AG08395 (cell line): ENCODE measurements at places on chromosomes 12 and 14.

- DNase-seq = no peak
Measured at GRCh38 chr12:56998981-56999380, 7.4 kb downstream of the ZBTB39 start.

GRCh38 chr12:88510843-88511242 lies 69.4 kb downstream of the KITLG start:
- no peak for DNase-seq

GRCh38 chr12:52087961-52088820 lies 8.7 kb downstream of the SMIM41 start:
- DNase-seq = peak; percentile 1

DNA sequence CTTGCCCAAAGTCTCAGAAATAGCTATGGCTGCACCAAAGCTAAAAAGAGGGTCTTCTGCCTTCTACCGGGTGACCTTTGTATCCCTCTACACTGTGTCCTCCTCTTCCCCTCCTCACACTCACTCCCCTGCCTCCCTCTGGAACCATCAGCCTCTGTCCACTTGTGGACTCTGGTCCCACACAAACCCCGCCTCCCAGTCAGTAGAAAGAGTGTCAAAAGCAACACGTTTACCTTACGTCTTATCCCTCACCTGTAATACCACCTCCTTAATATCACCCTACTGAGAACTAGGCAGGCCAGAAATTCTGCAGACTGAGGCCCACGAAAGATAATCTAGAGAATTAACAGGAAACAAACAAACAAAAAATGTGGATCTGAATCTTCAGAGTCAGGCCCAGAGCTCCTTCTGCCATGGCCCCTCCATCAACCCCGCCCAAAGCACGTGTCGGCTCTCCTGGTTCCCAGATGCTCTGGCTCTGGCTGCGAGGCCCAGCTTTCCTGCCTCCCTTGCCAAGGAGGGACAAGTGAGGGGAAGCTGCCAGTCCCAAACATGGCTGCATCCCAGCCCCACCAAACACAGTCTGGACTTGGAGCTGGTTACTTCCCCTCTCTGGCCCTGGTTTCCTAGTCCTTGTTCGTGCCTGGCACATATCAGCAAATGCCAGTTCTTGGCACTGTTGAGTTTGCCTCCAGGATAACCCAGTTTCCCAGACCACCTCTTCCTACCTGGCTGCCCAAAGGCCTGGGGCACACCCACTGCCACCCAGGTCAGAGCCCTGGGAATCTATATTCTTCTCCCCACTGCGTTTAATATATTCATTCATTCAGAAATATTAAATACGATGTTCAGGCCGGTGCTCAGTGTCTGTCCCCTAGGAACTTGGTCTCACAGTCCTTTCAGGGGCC lies 2.7 kb downstream of the ACTN1 start:
- DNase-seq = peak; percentile 50

- DNase-seq = no peak
Measured at GRCh38 chr12:88175544-88175943, 33.4 kb downstream of the TMTC3 start.

DNA sequence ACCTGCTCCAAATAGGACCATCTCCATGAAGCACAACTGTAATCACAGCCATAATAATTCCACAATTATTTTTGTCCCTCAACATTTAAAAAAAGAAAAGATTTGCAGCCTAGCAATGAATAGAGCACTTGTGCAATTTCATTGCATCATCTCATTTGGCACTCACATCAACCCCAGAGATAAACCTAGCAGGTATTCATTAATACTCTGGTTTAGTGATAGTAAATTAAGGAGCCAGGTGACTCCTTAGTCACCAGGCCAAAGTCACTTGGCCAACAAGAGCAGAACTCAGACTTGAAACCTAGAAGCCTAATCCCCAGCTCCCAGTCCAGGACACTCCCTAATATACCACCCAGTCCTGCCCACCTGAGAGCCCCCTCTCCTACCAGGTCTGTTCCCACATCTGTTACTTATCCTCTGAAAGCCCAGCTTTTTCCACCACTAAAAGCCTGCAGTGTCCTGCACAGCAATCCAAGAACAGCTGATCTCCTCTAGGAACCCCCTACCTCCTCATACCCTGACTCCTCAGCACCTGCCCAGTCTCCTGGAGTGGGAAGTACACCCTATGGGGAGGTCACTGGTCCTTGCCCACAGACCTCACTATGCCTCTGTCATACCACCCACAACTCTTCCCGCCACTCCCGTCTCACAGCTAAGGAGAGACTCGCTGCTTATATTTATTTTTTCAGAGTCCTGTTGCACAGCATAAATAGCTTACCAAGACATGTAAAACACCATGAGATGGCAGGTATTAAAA lies 22.1 kb downstream of the OR10P1 start:
- no peak for DNase-seq

- DNase-seq = no peak
Measured at GRCh38 chr12:67354966-67355365, 85.8 kb downstream of the CAND1 start.

DNA sequence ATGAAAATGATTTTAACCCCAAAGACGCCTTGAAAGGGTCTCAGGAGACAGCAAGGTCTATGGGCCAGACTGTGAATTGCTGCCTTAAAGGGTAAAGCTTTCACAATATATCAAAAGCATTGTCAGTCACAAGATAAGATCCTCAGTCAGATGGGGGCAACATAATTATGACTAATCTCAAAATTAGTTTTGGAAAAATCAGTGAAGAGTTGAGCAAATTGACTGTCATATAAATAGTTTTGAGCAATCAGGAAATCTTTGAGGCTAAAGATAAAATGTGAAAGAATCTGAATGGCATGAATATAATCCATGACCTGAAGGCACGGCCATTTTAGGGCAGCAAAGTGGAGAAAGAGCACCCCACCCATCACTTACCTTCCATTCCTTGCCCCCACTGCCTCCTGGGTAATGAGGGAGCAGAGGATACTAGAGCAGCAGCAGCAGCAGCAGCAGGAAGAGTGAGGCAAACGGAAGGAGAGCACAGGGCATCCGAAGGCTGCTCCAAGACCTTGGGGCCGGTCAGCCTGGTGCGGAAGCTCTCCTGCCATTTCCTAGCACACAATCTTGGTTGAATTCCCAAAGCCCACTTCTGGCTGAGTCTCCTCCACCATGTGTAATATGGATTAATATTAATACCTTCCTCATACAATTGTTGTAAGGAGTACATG lies 7.0 kb downstream of the STON2 start:
- DNase-seq = no peak

GRCh38 chr12:44019118-44019517 lies 183.2 kb downstream of the TMEM117 start:
- no peak for DNase-seq

GRCh38 chr12:58283553-58283952 lies 342.2 kb downstream of the ATP23 start:
- no peak for DNase-seq

DNA sequence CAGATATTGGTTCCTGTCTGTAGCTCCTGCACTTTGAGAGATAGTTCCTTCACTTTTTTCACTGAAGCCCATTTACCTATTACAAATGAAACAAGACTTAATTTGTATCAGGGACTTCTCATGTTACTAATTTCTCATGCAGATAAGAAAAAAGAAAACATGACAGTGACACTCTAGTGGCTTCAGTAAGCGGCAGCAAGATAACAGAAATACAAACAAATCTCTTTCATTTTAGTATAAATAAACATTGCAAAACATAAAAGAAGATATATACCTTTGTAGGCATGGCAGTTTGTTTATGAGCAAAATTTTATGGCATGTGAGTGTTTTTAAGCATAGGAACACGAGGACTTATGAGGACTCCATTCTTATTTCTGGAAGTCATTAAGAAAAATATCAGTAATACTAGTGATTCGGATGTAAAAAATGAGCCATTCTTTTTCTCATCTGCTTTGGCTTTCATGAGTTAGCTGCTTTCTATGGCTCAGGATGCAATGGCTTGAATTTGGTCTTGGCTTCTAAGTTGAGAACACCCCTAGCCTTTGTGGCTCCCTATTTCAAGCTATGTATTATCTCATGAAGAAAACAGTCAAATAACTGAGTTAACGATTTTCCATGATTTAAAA lies 310.1 kb upstream of the RGS6 start:
- DNase-seq = no peak

DNA sequence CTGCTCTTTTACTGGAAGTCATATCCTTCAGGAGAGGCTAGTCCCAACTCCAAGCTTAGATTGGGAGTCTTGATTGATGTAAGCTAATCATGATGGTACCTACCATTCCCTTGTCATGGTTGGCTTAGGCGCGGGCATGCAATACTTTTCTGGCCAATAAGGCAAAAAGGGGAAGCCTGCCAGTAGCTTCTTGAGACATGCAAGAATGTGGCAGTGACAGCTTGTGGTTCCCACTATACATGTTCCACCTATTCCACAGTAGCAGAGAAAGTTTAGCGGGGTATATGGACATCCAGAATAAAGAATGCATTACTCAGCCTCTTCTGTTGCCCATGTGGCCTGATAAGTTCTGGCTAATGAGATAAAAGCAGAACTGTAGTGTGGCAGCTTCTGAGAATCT lies 55.0 kb downstream of the AP5M1 start:
- DNase-seq = no peak

DNA sequence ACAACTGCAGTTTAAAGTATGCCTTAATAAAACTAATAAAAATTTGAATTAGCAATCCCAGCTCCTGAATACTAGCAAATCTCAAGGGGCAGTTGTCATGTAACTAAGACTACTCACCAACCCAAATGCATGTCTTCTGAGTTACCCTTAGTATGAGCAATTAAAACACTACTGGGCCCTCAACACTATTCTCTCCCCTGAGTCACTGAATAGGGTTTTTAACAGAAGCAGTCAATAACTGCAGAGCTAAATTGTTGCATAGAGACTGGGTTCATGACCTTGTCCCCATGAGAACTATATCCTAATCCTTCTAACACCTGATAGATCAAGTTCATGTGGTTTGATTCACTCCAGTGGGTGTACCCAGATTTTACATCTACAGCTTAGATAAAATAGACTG lies 38.8 kb downstream of the MDM1 start:
- no peak for DNase-seq

DNA sequence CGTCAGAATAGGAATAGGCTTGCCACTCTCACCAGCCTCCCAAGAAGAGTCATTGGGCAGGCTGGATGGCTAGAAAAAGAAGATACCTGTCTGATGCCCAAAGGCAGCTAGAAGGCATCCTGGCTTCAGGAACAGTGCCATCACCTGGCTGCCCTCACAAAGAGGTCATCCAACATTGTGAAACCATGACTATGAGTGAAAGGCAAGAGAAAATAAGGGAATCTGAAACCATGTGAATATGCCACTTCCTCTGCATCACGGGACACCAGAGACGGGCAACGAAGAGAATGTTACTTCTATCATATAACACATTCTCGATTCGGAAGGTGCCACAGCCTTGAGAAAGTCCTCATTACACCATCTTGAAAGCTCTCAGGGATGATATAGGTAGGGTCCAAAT lies 182.0 kb downstream of the DAD1 start:
- DNase-seq = no peak

DNA sequence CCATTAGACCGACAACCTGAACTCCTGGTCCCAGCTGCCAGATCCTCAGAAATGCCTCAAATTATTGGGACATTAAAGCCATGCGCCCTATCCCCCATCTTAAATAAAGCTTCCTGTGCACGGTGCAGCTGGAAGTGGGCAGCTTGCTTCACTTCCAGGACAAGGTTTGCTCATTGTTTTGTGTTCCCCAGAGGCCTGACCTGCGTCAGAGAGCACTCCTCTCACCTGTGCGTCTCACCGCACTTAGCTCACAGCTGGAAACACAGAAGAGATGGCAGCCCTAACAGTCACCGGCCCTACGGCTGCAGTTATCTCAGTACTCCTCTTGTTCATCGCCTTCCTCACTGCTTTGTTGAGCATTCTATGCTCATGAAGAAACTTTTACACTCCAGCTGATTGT lies 135.5 kb downstream of the ANO2 start:
- no peak for DNase-seq

- no peak for DNase-seq
Measured at GRCh38 chr12:20030826-20031225, 337.5 kb upstream of the PDE3A start.

- no peak for DNase-seq
Measured at GRCh38 chr14:38203929-38204718, 3.6 kb upstream of the SSTR1 start.

GRCh38 chr12:58443273-58443980 lies 476.9 kb downstream of the LRIG3 start:
- DNase-seq = peak; percentile 20

- DNase-seq = peak; percentile 62
Measured at GRCh38 chr12:119412811-119413794, 78.6 kb downstream of the CCDC60 start.

GRCh38 chr14:33846100-33846824 lies 104.6 kb downstream of the EGLN3 start:
- DNase-seq = no peak

DNA sequence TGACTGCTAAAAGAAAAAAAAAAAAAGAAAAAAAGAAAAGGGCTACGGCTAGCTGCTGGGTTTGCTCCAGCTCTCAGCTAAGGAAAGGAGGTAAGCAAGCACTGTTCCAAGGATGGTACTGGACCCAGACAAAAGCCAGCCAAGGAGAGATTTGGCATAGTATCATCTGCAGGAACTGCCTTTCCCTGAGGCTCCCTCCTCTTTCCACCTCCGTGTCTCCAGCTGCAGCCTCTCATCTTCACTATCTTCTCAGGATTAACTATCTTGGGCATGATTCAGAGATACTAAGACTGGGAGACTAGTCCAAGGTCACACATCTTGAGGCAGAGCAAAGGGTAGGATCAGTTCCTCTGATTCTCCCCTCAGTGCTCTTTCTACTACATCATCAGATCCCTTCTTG lies 6.0 kb downstream of the KITLG start:
- DNase-seq = no peak

DNA sequence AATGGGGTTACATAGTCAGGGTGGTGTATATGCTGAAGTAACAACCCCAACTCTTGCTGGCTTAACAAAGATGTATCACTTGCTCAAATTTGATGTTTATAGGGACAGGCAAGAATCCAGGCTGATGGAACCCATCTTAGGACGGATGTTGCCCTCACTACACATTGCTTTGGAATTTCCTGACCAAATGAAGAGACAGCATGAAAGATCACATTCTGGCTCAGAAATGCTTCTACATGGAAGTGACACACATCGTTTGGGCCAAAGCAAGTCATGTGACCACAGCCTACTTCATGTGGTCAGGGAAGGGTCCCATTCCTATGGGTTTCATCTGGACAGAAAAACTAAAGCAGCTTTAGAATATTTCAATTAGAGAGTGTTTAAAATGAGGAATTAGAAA lies 345.8 kb downstream of the TMEM132D start:
- no peak for DNase-seq

- no peak for DNase-seq
Measured at GRCh38 chr12:67220065-67220464, 49.1 kb upstream of the CAND1 start.

DNA sequence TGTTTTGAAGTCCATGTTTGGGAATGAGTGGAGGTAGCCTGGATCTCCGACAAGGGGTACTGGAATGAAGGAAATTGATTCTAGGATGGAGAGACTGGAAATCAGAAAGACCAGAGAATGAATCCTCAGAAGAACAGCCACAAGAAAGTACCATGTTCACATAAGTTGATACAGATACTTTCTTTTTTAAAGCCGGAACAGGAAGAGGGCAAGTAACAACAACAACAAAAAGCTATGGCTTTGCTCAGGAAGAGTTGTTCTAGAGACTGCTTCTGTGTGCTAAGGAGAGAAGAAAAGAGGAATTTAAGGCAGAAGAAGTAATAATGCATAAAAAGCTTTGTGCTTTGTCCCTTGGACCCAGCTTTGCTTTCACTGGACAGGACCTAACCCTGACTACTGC lies 6.2 kb downstream of the TC2N start:
- DNase-seq = no peak

GRCh38 chr14:99590746-99591555 lies 13.1 kb downstream of the CCDC85C start:
- DNase-seq = peak; percentile 62
